ENCODE measurements at places on chromosomes 11 and 22. TPM values are rescaled to one million over a fixed set of nuclear protein-coding genes. Genes with fewer than 3 reads are reported as not detected.

- DNase-seq = no peak
Observed at GRCh38 chr11:35017528-35018342, 101.3 kb downstream of the PDHX start.

DNA sequence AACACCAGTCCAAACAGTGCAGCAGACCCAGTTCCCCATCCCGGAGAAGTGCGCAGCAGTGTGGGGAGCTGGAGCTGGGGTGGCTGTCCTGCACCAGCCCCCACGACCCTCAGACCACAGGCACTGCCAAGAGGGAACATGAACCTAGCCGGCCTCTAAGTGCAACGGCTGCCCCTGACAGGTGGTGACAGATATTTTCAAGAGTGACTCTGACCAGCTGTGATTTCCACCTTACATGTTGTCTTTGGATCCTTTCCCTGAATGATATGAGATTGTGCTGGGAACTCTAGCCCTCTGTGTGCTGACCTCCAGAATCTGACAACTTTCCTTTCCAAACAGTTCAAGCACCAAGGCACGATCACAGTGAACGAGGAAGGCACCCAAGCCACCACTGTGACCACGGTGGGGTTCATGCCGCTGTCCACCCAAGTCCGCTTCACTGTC is 12.6 kb downstream of the SERPIND1 start:
- no peak for DNase-seq

DNA sequence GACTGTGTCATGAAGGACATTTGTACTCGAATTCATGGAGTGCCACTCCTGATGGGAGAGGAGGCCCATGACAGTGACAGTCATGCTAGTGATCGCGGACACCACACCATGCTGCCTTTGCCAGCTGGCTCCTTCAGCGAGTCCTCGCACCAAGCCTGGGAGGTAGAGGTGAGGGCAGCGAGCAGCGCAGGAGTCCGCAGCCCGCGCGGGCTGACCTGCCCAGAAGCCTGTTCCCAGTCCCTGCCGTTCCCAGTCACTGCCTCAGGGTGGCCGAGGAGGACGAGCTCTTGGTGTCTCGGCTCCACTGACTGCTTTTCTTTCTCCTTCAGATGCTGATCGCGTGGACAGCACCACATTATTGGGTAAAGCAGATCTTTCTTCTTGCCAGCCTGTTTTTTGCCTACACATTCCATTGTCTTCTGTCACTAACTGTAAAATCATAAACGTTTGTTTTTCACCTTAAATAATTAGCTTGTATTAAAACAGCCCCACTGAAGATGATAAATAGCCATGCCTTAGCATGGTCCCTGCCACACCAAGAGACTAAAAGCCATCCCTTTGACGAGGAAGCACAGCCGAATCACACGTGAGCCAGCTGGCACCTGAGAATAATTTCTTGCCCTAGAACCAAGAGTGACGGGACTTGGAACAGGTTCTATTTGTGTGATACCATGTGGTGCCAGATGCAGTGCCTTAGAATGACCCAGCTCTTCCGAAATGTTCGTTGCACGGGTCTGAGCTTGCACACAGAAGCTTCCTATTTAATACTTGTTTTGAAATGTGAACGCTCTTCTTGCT is 25.5 kb downstream of the FAM118A start:
- DNase-seq = no peak

DNA sequence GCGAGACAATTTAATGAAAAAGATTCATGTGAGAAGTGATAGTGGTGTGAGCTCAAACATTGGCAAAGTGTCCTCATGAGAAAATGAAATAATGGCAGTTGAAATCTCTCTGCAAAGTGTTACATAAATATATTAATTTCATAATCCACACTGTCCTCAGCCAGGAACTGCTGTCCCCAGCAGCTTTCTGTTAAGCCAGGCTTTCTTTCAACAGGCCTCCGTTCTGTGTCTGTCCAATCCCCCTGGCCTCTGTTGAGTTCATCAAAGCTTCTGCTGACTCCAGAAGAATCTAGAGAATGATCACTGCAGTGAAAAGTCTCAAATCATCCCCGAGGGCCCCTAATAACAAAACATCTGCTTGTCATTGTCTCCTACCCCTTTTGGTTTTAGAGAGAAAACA is 10.0 kb upstream of the ASCC2 start:
- DNase-seq = no peak

DNA sequence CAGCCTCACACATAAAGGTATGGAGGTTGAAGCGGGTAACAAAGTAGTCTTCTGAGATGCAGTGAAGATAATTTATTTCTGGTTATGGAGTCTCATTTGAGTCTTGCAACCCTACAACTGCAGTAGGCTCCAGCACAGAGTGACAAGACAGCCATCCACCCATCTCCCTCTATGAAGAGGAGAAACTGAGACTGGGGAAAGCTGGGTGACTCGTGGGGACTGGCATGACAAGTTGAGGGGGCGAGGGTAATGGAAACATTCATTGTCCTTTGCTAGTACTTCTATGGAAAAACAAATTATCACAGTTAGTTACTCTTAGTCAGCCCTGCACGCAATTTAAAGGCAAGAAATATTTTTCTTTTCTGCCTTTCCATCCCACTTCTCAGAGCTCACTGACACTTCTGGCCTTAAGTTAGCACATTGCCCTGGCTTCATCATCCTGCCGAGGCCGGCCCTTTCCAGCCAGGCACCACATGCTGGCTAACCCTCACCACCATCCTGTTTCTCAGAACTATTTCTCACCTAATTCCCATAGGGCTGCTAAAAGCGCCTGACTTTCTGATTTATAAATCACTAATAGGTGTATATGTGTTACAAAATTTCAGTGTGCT is 361.1 kb downstream of the ETS1 start:
- peak; percentile 36 for DNase-seq

GRCh38 chr22:47476231-47476630 is 713.8 kb downstream of the TBC1D22A start:
- DNase-seq = no peak

DNA sequence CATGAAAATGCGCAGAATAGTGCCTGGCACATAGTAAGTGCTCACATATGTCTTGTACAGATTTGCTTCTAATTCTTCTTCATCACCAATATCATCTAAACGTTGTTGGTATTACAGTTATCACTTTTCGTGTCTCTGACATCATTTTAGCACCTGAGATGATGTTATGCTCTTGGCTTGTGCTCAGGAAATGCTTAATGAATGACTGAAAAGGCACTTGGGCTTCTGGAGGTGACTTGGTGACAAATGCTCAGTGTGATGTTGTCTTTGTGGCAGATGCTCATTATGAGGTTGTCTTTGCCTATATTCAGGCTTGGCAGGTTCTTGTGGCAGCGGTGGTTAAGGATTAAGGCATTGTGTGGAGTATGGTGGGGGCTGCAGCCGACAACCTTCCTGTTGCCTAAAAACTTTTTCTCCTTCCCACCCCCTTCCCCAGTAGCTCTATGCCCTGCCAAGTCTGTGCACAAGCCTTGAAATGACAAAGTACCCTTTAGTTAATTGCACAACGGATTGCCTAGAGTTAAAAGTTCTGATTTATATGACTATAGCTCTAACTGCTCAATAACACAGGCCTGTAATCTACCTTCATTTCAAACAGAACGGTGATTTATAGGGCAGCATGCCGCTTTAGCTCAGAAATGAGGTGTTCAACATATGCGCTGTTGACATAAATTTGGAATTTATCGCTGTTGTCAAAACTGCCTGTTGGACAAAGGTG is 82.5 kb downstream of the ZBTB16 start:
- no peak for DNase-seq

DNA sequence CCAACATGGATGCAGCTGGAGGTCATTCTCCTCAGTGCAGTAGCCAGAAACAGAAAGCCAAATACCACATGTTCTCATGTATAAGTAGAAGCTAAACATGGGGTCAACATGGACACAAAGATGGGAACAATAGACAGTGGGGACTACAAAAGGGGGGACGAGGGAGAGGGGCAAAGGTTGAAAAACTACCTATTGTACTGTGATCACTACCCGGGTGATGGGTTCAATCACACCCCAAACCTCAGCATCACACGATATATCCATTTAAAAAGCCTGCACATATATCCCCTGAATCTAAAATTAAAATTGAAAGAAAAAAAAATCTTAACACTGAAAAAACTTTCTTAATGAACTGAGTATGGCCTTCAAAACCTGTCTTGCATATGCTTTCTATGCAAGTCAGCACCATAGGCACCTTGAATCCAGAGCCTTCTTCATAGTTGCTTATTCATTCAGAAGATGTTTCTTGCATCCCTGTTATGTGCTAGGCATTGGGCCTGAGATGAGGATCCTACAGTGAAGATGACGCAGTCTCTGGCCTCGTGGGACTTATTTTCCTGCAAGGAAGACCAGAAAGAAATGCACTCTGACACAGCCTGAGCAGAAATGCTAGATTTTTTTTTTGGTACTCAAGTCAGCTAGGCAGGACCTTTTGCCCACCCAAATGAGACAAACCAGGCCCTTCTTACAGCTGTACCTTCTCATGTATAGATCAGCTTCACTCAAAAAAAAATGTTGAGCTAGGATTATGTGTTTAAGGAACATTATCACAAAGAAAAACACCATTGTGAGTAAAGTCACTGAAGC is 21.0 kb downstream of the NNMT start:
- no peak for DNase-seq

DNA sequence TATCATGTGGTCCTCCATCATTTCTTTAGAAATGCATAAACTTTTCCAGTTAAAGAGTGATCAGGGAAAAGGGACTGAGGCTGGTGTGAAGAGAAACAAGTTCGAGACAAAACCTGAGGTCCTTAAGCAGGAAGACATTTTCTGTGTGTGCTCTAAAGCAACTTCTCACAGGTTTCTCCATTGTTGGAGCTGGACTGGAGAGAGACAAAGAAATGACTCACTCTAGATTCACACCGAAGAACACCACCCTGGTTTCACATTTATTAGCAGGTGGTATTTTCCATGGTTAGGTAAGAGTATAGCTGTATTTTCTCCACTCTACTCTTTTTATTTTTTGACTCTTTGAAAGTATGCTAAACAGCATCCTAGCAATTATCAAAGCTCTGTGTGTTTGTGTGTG is 736.4 kb downstream of the KCNA4 start:
- no peak for DNase-seq

DNA sequence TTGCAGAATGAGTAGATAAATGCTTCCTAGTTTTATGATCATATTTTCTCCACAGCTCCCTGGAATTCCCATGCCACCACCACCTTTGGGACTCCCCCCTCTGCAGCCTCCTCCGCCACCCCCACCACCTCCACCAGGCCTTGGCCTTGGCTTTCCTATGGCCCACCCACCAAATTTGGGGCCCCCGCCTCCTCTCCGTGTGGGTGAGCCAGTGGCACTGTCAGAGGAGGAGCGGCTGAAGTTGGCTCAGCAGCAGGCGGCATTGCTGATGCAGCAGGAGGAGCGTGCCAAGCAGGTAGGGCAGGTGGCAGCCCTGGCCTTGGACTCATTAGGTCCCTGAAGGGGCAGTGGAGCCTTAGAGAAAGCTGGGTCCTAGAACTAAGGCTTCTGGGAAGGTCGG is 2.9 kb downstream of the SF3B2 start:
- no peak for DNase-seq

DNA sequence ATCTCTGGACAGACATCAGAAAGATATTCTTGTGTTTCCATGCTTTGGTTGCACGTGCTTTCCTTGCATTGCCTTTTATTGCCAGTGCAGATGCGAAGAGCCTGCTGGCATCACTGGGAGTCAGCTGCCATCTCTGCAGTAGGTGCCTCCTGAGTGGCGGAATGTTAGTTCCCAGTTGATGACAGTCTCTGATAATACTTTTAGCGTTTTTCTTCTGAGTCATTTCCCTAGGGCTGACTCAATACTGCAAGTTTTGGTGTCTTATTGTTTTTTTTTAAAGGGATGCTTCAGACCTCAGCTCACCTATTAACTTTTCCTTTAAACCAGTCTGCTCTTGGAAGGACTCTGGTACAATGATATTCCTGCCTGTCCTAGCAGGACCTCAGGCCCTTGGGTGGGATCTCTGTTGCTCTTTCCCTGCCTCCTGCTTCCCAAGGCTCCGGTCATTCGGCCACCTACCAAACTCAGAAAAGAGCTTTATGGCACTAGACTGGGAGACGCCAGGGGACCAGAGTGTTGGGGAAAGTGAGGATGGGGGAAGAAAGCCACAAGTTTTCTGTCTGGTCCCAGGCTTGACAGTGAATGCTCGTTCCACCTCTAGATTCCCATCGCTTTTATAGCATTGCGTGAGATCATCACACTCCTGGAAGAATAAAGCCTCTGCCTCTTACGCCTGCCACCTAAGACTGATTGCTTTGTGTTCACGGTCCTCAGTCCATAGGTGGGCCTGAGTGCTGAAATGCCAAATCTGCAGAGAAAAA is 308.7 kb downstream of the DDX10 start:
- no peak for DNase-seq

- no peak for DNase-seq
Observed at GRCh38 chr11:65218446-65218845, 36.7 kb downstream of the CAPN1 start.

GRCh38 chr11:64306876-64307622 is 1.7 kb downstream of the ESRRA start:
- DNase-seq = no peak

DNA sequence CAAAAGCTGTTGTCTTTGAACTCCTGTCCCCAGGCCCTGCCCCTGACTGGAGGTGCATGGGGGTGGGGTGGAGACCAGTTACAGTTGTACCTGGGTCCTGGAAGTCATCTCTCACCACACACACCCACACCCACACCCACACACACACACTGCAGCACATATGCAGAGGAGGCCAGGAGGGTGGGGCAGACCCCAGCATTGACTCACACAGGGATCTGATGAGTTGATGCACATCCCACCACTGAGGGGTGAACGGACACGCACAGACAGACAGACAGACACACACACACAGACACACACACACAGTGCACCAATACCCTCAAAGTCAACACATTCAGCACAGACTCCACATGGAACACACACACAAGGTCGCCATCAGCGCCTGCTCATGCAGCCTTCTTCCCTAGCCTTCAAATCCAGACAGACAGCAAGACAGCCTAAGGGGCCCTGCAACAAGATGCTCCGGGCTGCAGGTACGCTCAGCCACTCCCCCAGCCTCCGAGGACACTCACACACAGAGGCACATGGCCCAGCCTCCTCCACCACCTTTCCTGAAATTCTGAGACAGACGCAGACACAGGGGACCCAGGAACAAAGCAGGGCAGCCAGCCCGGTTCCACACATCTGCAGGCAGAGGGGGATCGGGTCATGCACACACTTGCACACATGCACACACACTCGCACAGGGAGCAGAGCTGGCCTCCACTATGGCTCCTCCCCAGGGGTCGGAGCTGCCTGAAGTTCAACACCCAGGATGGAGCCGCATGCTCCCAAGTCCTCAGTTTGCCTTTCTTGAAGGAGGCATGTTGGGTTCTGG is 26.5 kb downstream of the SYT7 start:
- DNase-seq = no peak

KRTAP5-2 gene
- total RNA-seq = not detected

OR5M3 gene
- not detected for total RNA-seq

PTDSS2 gene
- 22.5 TPM for total RNA-seq

HBB gene
- total RNA-seq = not detected

OR51E2 gene
- not detected for total RNA-seq
